ENCODE measurements at places on chromosomes 13 and 19.

GRCh38 chr13:23963947-23964346 is 66.6 kb upstream of the C1QTNF9B start:
- no peak for DNase-seq

DNA sequence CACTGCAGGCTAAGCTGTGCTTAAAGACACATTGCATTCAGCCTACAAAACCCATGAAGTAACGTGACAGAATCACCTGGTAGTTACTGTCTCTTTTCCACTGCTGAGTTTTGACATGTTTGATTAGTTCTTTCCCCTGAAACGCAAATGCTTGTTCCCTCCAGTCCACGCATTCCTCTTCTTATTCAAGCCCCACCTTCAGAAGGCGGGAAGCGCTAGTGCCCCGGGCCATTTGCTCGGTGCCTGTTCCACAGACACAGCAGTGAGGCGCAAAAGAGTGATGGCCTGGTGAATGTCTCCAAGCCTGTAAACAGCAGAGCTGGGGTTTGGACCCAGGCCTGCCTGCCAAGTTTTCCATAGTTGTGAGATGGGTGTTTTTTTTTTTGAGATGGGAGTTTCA is 10.9 kb downstream of the ACP4 start:
- no peak for DNase-seq

- DNase-seq = no peak
These were observed 3.5 kb downstream of the DHRS12 start for GRCh38 chr13:51800486-51800885.

- DNase-seq = no peak
These were observed 2.8 kb upstream of the HNRNPM start for GRCh38 chr19:8441725-8442544.

DNA sequence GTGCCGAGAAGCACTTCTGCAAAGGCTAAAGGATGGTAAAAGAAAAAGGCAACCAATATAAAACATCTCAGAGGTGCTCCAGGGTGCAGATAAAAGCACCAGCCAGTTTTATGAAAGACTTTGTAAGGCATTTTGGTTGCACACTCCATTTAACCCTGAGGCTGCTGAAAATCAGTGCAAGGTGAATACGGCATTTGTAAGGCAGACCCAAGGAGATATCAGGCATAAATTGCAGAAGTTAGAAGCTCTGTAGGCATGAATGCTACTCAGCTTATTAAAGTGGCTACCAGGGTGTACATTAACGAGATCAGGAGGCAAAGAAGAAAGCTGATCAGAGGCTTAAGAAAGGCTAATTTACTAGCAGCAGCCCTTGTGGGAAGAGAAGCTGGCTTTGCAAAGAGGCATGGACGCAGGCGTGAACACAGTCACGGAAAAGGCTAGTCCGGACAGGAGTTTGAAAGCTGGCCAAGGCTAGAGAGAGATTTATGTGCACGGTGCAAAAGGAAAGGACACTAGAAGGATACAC is 99.6 kb downstream of the ZNF429 start:
- no peak for DNase-seq

DNA sequence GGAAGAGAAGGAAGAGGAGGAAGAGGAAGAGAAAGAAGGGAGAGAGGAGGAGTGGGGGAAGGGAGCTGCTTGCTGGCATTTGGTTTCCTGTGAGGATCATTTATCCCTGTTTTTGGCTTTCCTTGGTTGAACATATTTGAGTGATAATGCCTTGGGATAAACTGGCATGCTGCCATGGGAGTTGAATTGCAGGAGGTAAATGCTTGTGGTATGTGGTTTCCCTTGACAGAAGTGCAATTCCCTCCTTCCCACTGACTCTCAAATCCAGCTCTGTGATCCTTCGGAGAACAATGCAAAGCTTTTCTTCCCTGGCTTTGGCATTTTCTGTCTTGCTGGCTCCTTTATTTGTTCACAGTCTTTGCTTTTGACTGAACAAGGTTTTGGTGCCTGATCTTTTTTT is 27.2 kb upstream of the CBY2 start:
- peak; percentile 28 for DNase-seq

GRCh38 chr19:46474211-46474610 is 2.8 kb upstream of the PNMA8A start:
- no peak for DNase-seq

GRCh38 chr19:8138201-8138600 is 11.2 kb downstream of the FBN3 start:
- no peak for DNase-seq

- DNase-seq = no peak
These were observed 62.2 kb downstream of the UNC13A start for GRCh38 chr19:17625980-17626379.

GRCh38 chr13:106675311-106675710 is 107.4 kb upstream of the ARGLU1 start:
- no peak for DNase-seq

DNA sequence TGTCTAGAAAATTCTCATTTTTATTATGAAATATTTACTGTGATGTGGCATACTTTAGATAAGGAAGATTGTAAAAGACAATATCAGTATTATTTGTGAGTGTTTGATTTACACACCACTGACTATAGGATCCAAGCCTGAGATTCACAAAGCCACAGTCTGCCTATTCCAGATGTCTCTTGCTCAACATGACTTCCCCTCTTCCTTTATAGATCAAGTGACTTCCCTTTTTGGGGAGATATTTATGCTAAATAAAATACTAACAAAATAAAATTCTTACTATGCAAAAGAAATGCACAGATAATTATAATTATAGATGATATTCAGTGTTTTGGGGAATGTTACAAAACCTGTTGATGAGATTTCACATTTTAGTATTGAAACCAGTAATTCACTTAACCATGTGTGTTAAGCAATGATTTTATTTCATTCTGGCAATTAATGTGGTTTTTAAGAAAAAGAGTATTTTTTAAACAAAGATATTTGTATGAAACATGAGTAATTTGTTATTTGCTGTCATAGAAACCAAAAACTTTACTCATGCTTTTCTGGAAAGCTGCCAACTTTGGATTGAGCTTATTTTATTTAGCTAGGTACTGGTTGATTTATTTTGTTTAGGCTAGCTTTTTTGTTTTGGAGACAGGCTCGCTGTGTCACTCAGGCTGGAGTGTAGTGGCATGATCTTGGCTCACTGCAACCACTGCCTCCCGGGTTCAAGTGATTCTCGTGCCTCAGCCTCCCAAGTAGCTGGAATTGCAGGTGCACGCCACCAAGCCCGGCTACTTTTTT is 13.7 kb upstream of the GPR183 start:
- DNase-seq = no peak

GRCh38 chr13:98315902-98316301 is 138.8 kb upstream of the RNF113B start:
- DNase-seq = no peak

DNA sequence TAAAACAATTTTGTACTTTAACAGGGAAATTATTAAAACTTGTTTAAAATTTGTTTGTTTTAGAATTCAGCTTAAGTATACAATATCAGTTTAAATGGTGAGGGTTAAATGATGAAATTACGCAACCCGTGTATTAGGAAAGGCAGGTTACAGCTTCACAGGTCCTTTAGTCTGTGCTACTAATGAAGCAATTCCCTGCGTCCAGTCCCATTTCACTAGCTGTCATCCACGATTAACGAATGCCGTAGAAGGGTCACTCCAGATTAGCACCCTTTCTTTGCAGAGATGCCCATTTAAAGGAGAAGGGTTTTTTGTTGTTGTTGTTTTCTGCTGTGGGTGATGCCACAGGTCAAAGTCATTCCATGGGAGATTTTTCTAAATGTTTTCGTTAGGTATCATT is 457.6 kb upstream of the SLC10A2 start:
- DNase-seq = no peak

DNA sequence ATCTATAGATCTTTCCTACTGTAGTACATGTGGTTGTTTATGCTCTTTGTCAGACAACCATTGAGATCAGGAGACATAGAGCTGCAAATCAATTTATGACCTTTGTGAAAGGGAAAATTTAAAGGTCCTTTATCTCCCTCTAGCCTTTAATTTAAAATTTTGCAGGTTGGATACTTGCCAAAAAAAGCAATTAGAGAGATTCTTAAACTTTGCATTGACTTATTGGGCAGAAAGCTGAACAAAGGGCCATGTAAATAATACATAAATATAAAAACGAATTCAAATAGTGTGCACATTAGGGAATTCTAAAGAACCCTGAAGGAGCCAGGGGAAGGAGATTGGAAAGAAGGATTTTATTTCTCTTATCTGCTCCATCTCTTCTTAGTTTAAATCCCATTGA is 22.0 kb upstream of the RB1 start:
- DNase-seq = no peak

DNA sequence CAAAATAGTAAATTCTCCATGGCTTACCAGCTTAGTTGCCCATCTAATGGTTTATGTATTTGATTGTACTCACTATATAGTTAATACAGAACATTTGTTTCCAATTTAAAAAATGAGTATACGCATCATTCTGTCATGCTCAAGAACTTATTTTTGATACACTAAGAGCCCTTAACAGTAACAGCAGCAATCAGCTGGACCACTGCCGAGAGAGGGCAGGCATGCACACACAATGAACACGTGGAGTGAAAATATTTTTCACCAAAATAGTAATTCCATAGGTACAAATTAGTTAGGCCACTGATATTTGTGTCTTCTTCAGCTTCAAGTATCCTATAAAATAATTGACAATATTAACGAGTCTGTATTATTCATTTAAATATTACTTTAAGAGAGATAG is 109.9 kb downstream of the KLF12 start:
- DNase-seq = no peak

DNA sequence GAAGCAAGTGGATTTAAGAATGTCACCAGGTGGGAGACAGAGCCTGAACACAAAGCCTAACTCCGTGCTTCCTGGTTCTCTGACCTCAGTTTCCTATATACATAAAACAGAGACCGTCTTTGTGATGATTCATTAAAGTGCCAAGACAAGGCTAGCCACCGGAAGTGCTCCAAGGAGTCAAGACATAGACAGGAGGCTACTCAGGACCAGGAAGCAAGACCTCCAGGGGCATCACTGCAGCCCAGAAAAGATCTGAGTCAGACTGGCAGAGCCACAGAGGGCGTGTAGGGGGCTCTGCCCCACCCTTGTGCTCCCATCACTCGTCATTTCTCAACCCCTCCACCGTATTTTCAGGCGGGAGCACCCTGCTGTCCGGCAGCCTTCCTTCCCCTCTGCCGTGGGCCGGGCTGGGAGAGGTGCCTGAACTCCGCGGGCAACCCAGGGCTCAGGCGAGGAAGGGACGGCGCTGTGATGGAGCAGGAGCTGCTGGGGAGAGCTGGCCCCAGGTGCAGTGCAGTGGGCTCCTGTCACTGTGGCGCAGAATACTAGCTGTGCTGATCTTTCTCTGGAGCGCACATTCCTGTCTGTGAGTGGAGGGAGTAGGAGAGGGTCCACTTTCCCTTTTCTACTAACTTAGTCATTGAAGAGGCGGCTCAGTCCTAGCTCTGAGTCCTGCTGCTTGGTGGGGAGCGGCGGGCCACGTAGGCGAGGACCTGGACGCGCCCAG is 134.7 kb upstream of the GPR12 start:
- peak; percentile 61 for DNase-seq

- DNase-seq = no peak
These were observed 5.1 kb upstream of the DHDH start for GRCh38 chr19:48928164-48929025.

DNA sequence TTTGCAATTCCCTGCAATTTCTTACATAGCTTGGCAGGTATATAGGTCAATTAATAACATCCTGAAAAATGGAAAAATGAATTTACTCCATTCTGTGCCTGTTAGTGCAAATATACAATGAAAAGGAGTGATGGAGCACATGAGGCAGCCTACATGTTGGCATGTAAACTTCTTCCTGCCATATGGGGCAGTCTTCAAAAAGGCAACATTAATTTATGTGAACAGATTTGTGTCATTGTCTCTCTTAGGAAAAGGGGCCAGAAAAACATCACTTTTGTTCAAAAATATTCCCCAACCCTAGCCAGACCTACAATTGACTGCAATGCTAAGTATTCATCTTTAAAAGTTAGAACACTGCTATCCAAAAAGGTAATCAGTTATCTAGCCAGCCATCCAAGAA is 332.2 kb downstream of the TBC1D4 start:
- DNase-seq = no peak

DNA sequence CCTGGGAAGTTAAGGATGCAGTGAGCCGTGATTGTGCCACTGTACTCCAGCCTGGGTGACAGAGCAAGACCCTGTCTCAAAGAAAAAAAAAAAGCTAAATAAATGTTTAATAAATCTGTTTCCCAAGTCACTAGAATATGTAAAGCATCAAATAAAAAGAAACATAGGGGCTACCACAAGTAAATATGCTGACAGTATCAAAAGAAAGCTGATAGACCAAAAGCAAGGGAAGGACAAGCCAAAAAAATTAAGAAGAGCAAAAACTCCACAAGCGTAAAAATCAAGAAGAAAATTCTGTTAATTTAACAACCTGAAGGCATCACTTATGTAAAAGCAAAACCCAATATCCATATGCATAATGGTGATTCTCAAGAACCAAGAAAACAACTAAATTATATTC is 9.7 kb downstream of the KPNA3 start:
- DNase-seq = no peak

DNA sequence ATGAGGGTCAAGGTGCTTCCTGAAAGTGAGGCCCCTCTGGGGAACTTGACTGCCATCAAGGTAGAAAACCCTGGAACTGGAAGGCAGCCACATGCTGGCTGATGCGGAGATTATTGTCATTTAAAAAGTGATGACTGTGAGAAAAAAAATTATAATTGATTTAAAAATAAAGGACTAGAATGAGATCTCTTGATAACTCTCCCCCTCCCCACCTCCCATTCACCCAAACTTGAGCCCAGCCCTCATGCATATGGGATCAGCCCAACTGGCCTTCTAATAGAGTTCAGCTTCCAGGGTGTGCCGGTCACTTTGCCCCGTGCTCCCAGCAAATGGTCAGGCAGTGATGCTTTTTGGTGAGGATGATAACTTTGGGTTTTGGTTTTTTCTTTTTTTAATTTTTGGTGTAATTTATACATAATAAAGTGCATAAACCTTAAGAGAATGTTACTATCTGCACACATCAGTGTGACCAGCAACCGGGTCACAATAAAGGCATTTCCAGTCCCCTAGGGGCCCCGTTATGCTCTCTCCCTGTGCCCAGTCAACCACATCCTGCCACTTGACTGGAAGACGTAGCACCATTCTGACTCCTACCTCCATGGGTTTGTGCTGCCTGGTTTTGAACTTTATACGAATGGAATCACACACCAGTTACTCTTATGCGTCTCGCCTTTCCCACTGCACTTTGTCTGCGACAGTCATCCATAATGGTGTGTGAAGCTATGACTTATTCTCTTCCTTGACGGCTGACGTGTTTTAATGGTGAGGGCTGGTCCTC is 187.9 kb downstream of the USP12 start:
- DNase-seq = no peak

- DNase-seq = no peak
These were observed 47.1 kb downstream of the DCLK1 start for GRCh38 chr13:36084131-36084530.

DNA sequence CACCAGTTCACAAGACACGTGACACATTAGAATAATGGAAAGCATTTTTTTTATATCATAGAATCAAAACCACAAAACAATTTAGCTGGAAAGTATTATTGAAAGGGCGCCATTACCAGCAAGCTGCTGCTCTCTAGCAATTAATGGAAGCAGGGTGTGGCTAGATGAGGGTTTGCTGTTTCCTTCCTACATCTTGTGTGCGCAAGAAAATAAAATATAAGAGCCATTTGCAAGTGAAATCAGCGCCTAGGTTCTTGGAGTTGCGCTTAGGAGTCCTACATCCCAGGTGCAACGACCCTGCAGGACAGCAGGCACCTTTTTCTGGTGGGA is 140.9 kb downstream of the ZNF536 start:
- DNase-seq = no peak
